ENCODE measurements at places on chromosomes 3 and 15.
A peak's percentile ranks its signal among the peaks of the same experiment; 100 is the strongest.

DNA sequence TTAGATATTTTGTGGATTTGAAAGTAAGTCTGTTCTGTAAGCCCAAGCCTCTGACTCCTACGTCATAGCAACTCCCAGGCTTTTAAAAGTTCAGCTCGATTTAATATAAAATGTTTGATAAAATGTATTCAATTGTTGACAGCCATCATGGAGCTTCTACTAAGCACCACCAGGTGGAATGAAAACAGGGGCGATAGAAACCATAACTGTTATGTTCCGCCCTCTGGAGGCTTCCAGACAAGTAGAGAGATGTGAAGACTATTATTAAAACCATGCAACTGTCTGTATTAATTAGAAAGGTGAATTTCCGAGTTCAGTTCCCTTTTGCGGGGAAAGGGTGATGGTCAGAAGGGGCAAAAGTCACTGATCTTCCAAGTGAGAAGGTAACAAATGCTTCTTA is 292.2 kb downstream of the NR2F2 start:
- no peak for DNase-seq

- DNase-seq: no peak
Observed at GRCh38 chr3:24141548-24141947, 196.5 kb downstream of the NR1D2 start.

GRCh38 chr3:64164349-64164748 is 60.9 kb downstream of the PRICKLE2 start:
- DNase-seq: no peak

DNA sequence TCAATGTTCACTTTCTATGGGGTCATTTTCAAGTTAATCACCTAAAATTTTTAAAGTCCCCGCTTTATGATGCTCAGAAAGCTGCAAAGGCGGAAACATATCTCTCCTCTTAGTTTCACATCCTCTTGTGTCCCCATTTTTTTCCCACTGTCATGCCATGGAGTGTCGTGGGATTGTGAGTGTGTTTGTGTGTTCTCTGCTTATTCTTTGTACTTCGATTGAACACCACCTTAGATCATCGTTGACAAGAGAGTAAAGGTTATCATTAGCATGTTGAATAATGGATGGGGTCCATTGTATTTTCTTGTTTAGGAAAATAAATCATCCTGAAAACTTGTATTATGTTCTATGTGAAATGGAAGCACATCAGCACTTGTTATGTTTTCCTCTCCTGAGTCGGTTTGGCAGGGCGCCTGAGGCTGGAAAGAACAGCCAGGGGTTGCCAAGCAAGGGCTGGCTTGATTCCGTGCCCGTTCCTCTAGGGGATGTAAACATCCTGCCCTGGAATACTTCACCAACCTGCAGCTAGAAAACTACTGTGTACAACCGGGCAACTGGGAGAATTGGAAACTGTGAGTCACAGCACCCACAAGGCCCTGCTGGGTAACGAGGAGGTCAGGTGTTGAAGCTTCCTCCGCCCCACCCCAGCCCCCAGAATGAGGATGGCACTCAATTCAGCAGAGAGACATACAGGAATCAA is 67.2 kb downstream of the EIF4E3 start:
- no peak for DNase-seq

DNA sequence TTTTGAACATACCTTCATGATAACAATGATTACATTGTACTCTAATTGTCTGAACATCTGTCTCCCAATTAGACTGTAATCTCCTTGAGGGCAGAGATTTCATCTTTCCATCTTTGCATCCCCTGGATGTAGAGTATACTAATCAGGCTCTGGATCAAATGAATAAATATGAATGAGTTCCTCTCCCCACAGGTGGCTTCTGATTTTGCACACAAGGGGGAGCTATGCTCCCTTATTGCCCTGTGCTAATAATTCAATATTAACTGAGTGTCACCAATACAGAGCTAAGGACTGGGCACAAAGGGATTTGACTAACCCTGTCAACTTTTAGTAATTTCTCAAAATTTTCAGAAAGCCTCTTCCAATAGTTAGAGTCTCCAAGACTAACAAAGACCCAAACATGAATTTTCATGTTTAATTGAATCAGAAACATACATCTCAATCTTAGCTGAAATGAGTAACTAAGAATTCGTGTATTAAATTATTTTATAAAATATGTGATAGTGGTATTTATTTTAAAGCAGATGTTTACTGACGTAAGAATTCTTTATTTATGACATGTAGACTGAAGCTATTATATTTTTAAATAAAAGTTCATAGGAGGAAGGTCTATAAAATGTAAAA is 3.0 kb downstream of the DUOXA1 start:
- no peak for DNase-seq

GRCh38 chr15:70358871-70359647 is 261.3 kb upstream of the TLE3 start:
- DNase-seq: no peak

DNA sequence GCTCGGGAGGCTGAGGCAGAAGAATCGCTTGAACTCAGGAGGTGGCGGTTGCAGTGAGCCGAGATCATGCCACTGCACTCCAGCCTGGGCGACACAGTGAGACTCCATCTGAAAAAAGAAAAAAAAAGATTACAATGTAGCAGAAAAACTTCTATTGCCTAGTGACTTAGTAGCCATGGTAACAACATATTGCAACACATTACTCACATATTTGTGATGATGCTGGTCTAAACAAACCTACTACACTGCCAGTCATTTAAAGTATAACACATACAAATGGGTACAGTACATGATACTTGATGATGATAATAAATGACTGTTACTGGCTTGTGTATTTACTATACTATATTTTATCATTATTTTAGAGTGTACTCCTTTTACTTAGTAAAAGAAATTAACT is 125.6 kb downstream of the PLOD2 start:
- DNase-seq: peak; percentile 17

DNA sequence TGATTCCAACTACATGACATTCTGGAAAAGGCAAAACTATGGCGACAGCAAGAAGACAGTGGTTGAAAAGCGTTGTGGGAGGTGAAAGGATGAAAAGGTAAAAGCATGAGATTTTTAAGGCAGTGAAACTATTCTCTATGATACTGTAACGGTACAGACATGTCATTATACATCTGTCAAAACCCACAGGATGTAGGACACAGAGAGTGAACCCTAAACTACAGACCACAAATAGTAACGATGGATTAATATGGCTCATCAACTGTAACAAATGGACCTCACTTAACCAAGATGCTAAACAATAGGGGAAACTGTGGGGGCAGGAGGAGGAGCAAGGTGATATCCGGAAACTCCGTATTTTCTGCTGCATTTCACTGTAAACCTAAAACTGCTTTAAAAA is 39.1 kb downstream of the MYO9A start:
- no peak for DNase-seq

- no peak for DNase-seq
Observed at GRCh38 chr3:156483961-156484787, 70.7 kb downstream of the SSR3 start.

DNA sequence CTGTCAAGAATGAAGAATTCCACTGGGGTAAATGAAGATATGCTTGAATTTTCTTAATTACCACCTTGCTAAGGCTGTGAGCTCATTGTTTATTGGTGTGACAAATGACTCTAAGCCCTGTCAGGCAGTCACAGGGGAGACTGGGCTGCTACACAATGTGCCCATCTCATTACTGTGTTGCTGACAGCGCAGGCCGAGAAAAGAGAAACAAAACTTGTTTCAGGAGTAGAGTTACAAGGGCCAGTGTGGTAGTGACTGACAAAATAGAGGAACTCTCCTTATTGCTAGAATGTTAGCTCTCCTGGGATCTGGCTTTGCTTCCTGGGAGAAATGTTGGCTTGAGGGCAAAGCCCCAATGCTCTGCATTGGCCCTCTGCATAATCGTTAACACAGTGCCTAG is 130.4 kb upstream of the CRBN start:
- no peak for DNase-seq

GRCh38 chr3:28207000-28207733 is 34.3 kb upstream of the CMC1 start:
- no peak for DNase-seq

GRCh38 chr15:92683511-92683834 is 27.9 kb upstream of the FAM174B start:
- no peak for DNase-seq

- DNase-seq: no peak
Observed at GRCh38 chr3:171377859-171378258, 82.3 kb downstream of the TNIK start.

DNA sequence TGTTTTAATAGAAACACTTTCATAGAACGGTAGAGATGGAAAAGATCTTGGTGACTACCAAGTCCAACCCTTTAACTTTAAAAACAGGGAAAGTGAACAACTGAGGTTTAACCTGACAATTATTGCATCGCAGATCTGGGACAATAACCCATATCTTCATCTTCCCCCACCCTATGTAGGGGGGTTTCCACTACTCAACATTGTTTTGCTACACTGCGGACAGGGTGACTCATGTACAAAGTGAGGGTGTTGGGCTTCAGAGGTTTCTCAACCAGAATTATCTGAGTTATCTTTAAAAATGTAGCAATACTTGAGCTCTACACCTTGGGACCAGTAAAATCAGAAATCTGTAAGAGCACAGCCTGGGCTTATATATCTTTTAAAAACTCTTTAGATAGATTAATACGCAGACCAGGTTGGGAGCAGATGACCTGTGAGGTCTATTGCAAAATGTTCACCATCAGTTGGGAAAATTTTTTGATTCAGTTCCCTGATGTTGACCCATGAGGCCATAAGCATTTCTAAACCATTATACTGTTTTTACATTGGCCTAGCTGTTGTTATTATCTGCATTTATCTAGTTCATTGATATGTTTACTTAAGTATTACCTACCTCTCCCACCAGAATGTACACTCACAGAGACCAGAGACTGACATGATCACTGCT is 103.6 kb upstream of the ICE2 start:
- DNase-seq: no peak

DNA sequence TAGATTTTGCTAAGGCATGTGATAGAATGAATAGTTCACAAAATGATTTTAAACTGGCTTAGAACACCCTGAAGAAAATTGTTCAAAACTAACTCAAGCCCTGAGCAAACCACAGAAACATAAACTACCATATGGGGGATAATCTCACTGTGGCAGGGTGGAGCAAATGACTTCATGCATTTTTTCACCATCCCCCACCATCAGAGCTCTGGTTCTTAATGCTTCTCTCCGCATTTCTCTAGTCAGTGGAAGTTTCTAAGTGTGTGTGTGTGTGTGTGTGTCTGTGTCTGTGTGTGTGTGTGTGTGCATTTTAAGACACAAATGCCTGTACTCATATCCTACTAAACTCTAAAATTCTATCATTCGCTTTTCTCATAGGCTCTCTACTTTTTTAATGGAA is 107.1 kb upstream of the PHLDB2 start:
- no peak for DNase-seq

- DNase-seq: no peak
Observed at GRCh38 chr15:75815811-75816719, 27.2 kb upstream of the UBE2Q2 start.

DNA sequence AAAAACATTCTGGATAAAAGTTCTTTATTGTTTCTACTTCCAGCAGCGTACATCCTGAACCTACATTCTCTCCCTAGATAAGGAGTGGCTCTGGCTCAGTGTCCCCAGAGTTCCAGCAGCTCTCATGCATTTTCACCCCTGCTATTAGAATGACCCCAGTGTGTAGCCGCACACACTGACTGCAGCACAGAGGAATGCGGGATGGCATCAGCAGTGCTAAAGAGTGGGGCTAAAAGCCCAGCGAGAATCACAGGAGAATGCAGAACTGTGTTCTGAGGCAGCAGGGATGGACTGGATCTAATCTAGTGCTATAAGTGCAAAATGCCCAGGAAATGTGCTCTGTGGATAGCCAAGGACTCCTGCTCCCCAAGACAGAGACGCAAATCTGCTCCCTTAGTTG is 66.4 kb upstream of the TJP1 start:
- no peak for DNase-seq

GRCh38 chr3:177713928-177714900 is 516.9 kb upstream of the TBL1XR1 start:
- DNase-seq: no peak

DNA sequence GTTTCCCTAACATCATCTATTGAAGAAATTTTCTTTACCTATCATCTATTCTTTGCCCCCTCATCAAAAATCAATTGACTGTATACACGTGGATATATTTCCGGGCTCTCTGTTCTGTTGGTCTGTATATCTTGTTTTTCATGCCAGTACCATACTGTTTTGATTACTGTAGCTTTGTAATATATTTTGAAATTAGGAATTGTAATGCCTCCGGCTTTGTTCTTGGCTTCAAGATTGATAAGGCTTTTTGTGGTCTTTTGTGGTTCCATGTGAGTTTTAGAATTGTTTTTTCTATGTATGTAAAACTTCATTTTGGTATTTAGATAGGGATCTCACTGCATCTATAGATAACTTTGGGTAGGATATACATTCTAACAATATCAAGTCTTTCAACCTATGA is 454.4 kb downstream of the LPP start:
- no peak for DNase-seq

DNA sequence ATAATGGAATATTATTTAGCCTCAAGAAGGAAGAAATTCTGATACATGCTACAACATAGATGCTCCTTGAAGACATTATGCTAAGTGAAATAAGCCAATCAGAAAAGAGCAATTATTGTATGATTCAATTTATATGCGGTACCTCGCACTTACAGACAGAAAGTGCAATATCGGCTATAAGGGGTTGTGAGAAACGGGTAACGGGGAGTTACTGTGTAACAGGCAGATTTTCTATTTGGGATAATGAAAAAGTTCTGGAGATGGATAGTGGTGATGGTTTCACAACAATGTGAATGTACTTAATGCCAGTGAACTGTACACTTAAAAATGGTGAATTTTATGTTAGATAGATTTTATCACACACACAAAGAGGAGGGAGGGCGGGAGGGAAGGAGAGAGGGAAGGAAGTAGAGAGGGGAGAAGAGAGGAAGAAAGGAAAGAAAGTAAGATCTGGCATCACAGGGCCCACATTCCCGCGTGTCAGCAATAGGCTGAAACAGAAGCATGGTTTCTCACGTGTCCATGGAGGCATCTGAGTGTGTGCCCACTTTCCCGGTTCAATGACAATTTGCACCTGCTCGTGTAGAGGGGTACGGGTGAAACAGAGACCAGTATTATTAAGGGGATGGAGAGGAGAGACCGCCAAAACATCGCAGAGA is 700 bp upstream of the BLM start:
- DNase-seq: peak; percentile 2

Data from GM04504 (cell line).